Activated T-cell treated with anti-CD3 and anti-CD28 coated beads for 4 hours (primary cell): ENCODE measurements at places on chromosomes 1 and 21.

GRCh38 chr1:119773711-119774241, 5.1 kb upstream of the HMGCS2 start:
- no peak for DNase-seq

- no peak for DNase-seq
Observed at GRCh38 chr1:238776126-238776525, 610.2 kb upstream of the CHRM3 start.

GRCh38 chr1:169271098-169271497, 96.5 kb downstream of the NME7 start:
- no peak for DNase-seq

- no peak for DNase-seq
Observed at GRCh38 chr1:170284951-170285350, 139.2 kb downstream of the NTMT2 start.
